Neural progenitor cell (in vitro differentiated cells): ENCODE measurements at places on chromosomes 13 and 19.

- no peak for DNase-seq
Measured at GRCh38 chr13:30088312-30088855, 219.0 kb downstream of the KATNAL1 start.

- DNase-seq = no peak
Measured at GRCh38 chr13:60679928-60680694, 283.1 kb downstream of the TDRD3 start.

DNA sequence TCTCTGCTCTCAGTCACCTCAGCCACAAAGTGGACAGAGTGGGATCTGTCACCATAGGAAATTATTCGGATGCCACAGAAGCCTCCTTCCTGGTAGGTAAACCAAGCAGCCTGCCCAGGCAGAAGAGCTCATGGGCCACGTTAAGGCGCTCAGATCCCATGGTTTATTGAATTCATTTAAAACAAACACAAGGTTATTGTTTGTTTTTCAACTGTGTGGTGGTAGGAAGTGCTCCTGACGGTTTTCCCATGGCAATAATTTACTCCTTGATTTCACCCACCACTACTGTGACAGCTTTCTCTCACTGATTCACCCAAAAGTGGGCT lies 14.4 kb downstream of the BCAM start:
- no peak for DNase-seq

- DNase-seq = no peak
Measured at GRCh38 chr19:2096034-2096479, at the start of gene MOB3A. MOB3A (minus strand) TSS chr19:2096326; CDS start chr19:2078560, 17,766 bp downstream.

DNA sequence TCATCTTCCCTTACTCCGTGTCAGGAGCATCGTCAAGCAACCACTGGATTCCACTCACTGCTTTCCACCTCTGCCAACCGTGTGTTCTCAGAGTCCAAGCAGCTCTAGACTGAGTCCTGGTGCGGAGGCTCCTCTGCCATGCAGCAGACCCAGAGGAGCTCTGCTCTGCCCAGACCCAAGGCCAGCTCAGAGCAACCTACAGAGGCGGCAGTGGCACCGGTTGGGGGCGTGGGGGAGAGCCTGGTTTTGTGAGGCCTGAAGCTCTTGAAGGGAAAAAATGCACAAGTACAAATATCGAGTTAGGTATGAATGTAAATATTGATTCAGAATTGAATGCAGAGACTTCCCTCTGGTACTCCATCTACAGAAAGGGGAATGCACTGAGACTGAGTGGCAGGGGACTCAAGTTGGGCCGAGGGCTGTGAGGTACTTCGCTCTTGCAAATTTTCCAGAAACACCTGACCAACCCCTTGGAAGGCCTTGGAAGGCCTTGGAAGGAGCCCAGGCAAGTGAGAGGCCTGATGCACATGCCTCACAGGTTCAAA lies 46.7 kb downstream of the GJA3 start:
- no peak for DNase-seq

DNA sequence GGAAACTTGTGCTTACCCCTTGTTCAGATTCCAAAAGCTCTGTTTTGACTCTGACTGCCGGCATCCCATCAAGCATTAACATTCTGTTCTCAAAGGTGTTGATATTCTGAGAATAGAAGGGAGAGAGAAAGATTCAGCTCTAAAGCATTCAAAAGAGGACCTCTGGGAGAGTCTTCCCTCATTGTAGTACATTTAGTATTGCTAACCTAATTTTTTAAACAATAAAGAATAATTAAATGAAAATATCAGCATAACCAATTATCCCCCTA lies 190.3 kb downstream of the KLF12 start:
- DNase-seq = no peak

GRCh38 chr13:36509369-36509768 lies 77.1 kb downstream of the CCNA1 start:
- DNase-seq = peak; percentile 35

- DNase-seq = no peak
Measured at GRCh38 chr19:2532252-2533071, 56.5 kb downstream of the GADD45B start.

- no peak for DNase-seq
Measured at GRCh38 chr13:70408865-70409264, 300.6 kb upstream of the KLHL1 start.

DNA sequence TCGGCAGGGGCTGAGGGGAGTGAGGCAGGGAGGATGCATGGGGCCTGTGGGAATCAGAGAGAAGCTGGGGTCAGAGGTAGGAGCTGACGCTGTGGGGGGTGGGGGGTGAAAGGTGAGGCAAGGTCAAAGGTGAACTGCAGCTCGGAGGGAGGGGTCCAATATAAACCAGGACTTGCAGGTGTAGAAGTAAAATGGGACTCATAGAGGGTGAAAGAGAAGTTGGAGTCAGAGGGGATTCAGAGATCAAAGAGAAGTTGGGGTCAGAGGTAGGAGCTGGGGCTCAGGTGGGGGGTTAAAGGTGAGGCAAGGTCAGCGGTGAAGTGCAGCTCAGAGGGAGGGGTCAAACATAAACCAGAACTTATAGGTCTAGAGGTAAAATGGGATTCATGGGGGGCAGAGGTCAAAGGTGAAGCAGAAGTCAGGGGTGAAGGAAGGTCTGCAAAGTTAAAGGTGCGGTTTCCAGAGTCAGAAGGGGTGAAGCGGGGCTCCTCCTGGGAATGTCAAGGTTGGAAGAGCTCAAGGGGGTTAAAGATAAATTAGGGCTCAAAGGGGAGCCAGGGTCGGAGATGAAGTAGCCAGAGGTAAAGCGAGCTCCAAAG lies 7.6 kb downstream of the TUBB4A start:
- DNase-seq = no peak

GRCh38 chr19:35752746-35753350 lies 4.0 kb downstream of the HSPB6 start:
- no peak for DNase-seq

DNA sequence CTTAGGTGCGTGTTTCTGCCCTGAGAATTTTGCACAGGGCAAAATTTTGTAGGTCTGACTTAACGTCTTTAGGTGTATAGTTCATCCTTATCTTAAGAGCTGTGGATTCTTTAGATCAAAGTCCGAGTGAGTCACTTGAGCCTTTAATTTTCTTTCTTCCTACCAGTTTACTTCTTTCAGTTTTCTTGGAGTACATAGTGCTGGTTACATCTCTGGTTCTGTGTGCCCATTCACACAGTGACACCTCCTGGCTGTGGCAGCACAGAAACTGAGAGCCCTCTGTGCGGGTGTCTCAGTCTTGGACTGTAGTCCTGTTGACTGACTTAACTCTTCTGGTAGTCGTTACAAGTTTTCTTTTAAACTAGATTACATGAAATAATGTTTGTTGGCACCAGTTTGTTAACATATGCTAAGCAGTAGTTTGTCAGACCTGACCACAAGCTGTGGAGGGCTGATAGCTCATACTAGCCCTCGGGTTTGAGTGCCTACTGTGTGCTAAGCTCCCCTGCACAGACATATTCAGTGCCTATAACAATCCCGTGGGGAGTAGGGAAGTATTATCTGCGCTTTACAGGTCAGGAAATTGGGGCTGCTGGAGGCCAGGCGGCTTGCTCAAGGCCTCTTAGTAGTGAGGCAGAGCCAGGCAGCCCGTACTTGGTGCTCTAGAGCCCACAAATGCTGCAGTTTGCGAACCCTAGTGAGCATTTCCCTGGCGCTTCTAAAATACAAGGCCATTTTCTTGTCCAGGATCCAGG lies 1.6 kb downstream of the GATAD2A start:
- DNase-seq = peak; percentile 28

DNA sequence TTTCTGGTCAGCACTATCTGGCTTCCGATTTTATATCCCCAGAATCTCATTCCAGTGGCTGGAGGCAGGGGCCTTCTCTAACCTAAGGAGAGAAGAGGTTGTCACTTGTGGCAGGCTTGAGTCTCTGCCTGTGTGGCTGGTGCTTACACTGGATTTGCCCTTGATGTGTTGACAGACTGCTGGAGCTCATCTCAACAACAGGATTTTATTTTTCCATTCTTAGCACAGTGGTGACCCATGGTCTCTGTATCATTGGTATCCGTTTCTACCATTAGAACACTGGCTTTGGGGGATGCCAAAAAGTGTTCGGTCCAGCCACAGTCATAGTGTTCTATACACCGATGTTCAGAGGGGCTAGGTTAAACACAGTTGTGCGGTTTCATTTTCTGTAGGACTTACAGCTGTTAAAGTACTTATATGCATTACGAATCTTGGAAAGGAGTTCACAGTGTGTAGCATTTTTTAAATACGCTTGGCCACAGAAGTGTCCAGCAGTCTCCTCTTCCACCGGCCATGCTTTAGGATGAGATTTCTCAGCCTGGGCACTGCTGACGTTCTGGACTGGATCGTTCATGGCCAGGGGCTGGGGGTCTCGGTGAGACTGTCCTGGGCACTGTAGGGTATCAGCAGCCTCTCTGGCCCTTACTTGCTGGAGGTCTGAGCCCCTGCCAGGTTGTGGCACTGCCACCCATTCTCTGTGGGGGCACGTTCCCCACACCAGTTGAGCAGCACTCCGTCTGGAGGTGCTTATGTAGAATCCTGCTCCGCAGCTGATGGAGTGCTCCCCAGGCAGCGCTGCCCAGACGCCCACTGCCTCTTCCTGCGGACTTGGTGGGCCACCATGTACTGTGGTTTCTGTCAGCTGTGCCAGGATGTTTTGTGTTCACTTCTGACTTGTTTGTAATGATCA lies 41.4 kb upstream of the TEX29 start:
- DNase-seq = no peak
